Right renal pelvis (tissue), 4 donors: ENCODE measurements at places on chromosomes 7 and 10.

- no peak for DNase-seq
These were observed 40.1 kb downstream of the HHEX start for GRCh38 chr10:92729886-92730285.

GRCh38 chr7:150621376-150621775, 10.8 kb downstream of the GIMAP6 start:
- DNase-seq, result no peak

DNA sequence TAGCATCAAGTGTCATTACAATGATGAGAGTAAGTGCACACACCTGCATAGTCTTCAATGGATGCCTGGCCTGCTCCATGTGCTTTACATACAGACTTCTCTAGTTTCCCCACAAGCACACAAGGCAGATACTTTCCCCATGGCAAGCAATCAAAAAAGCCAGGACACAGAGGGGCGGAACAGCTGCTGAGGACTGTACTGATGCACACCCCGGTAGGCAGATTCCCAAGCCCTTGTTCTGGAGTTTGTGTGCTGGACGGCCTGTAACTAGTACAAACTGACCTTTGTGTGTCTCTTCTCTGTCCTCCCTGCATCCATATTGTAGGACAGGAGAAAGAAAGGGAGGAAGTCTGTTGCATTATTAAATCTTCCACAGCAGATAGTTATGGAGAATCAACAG, 25.8 kb downstream of the UBE2D4 start:
- no peak for DNase-seq

GRCh38 chr10:4623200-4623599, 202.8 kb upstream of the AKR1E2 start:
- no peak for DNase-seq

- peak; percentile 81 for DNase-seq
These were observed 843 bp upstream of the GATA3 start for GRCh38 chr10:8053446-8054243.
